CD4-positive, CD25-positive, alpha-beta regulatory T cell (primary cell): ENCODE measurements at places on chromosomes 12 and 14. TPM values are rescaled to one million over a fixed set of nuclear protein-coding genes. Genes with fewer than 3 reads are reported as not detected.
A peak's percentile ranks its signal among the peaks of the same experiment; 100 is the strongest.

- DNase-seq, result no peak
Observed at GRCh38 chr12:116687888-116688287, 50.0 kb downstream of the SPRING1 start.

Gene SPTB
- 0.91 TPM for total RNA-seq

DNA sequence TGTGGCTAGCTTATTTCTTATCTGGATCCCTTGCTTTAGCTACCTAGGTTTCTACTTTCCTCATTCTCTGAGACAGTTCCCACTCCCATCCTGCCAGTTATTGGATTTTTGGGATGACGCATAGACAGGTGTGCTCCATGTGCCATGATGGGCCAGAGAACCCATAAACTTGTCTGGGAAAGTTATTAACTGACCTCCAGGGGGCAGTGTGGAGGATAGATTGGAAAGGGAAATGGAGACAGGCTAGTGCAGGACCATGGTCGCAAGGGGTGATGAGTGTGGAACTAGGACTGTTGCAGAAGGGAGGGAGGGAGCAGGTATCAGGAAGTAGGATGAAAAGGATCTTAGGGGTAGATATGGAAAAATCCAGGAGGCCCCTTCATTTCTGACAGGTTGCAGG is 80.3 kb downstream of the ESRRB start:
- DNase-seq, result peak; percentile 43

Gene SERPINA10
- total RNA-seq, result not detected

Gene AMDHD1
- 0.67 TPM for total RNA-seq

DNA sequence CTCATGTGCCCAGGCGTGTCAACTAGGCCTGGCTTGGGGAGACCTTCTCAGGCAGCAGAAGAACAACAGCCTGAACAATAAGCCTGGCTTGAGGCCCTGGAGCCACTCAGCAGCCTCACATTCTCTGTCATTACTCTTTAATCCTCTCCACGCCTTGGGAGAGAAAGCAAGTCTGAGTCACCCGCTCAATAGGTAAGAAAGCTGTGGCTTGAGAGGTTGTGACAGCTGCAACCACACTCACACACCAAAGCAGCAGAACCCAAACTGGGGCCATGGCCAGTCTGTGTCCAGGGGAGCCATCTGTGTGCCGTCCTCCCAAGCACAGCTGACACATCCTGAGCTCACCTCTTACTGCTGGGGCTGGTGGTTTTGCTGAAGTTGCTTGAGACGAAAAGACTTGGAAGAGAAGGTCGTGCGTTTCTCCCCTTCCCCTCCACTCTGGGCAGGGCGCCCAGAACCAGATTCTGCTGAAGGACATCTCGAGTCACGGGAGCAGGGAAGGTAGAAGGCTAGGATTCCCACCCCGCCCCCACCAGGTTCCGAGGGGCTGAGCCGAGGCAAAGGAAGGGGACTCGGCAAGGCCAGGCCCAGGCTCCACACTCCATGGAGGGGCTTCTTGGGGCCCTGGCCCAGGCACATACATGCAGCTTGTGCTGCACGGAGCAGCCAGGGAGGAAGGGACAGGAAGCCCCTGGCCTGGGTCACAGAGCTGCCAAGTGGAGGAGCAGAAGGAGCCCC is 5.5 kb downstream of the TMEM63C start:
- no peak for DNase-seq

DNA sequence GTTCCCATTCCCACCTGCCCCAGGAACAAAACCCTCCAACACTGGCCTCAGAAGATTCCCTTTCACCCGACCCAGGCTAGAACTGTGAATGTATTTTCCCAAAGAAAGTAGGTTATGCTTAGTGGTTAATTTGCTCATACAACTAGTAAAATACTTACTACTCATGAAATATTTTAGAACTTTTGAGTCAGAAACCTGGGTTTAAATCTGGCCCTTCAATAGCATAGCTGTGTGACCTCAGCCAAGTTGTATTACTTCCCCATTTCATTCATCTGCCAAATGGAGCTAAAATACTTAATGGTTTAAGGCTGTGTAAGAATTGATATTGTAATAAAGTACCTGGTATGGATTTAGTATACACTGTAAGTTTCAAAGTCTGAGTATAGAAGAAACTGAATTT is 69.1 kb upstream of the DNM1L start:
- DNase-seq, result no peak

- no peak for DNase-seq
Observed at GRCh38 chr14:105171004-105171673, 2.6 kb upstream of the JAG2 start.

Gene ASIC1
- 2.1 TPM for total RNA-seq

- no peak for DNase-seq
Observed at GRCh38 chr12:114901316-114901715, 217.3 kb upstream of the TBX3 start.

GRCh38 chr12:7369274-7369729 is 65.4 kb downstream of the ACSM4 start:
- DNase-seq, result no peak

Gene RDH16
- 0.79 TPM for total RNA-seq

- no peak for DNase-seq
Observed at GRCh38 chr12:91380631-91381030, 198.0 kb upstream of the DCN start.

- no peak for DNase-seq
Observed at GRCh38 chr14:51028851-51029754, 65.8 kb downstream of the TRIM9 start.

Gene MFAP5
- not detected for total RNA-seq

DNA sequence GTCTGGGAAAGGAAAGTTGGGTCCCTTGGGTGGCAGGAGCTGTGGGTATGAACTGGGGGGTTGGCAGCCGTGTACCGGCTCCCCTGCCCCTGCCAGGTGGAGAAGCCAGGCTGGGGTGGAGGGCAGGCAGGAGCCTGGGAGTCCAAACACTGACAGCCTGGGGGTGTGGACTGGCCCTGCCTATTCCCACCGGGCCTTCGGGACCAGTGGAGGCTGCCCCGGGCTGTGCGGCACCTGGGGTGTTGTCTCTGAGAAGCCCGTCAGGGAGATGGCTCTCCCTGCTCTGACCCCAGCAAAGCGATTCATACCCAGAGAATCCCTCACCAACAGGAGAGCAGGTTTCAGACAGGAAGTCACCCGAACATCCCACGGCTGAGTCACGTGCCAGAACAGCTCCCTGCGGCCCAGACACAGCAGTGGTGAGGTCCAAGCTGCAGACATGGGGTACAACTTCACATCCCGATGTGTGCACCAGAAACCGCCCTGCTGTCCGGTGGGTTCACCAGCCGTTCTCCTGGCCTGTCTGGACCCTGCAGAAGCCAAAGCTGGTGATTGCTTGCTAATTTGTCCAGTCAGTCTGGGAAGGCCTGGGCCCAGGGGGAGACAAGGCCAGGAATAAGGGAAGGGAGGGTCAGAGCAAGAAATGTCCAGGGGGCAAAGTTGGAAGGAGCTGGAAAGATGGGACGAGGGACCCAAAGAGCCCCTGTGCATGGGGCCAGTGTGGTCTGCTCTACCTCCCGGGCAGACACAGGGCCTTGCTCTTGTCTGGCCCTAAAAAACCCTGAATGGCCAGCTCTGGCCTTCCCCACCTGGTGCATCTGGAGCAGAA is 2.1 kb upstream of the GPR132 start:
- peak; percentile 55 for DNase-seq

DNA sequence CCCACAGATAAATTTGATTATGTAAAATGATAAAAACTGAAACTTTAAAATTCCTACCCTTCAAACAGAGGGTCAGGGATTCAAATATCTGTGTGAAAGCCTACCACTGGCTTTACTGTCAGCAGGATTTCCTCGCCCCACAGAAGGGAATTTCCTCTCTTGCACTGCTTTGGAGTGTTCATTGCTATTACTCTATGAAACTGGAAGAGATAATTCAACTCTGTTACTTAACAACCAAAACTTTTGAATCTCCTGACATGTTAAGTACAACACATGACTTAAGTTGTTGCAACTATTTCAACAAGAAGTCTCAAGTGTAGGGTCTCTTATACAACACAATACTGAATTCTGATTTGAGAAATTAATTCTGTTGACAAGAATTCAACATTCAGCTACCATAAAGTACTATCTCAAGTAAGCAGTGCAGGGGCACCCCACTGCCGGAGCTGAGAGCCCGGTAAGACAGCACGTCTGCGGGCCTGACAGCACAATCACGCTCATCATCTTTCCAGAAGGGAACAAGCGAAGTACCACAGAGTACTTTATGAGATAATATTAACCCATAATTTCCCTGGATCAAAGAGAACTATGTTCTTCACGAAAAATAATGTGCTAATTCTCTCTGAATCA is 22.9 kb downstream of the DICER1 start:
- no peak for DNase-seq

GRCh38 chr14:105952826-105953225 is 426.4 kb downstream of the TMEM121 start:
- no peak for DNase-seq

Gene OAS2
- total RNA-seq, result 82.2 TPM

Gene IL26
- total RNA-seq, result not detected

Gene TBX5
- total RNA-seq, result not detected

DNA sequence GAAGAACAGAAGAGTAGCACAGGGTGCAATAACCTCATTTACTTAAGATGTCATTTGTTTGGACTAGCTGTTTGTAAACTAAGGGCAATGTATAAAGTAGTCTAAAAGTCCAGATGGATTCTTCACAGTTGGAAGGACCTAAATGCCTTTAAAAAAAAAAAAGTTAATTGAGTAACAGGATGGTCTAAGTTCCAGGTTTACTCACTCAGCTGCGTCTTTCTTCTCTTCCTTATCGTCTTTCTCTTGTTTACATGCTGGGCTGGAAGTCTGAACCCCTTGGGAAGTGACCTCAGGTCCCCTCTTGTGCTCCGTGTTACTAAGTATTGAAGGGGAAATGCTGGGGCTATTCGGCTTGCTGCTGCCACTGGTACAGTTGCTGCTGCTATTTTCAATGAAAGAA is 82.5 kb downstream of the SH2B3 start:
- no peak for DNase-seq

DNA sequence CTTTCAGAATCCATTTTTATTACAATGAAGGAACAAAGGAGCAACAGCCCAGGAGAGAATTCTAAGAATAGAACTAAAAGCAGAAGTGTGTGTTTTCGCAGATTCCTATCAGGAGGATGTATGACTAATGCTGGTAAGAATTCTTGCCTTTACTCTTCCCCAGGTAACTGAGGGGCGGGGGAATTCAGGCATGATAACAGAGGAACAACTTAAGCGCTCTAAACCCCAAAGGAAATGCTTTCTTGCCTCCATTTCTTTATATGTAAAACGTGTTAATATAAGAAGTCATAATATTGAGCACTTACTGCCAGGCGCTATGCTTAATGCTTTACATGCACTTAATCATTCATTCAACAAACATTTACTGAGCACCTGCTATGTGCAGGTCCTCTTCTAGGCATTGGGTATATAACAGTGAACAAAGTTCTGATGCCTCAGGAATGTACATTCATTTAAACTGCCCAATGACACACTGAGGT is 4.5 kb downstream of the HCAR1 start:
- no peak for DNase-seq

Gene TEAD4
- not detected for total RNA-seq

DNA sequence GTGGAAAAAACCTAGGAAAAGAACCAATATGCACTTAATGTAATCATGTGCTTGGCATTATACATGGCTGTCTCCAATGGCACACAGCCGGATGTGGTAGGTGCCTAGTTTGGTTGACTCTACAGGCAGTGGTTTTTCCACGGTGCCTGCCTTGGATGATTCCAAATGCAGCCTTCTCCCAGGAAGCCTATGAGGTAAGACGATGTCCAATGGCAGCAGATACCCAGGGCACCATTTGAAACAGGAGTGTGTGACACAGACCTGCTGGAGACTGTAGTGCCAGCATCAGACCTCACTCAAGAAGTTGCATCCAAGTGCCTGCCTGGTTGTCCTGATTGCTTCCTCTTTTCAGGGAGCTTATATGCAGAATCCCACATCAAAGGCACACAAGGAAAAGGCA is 88.0 kb upstream of the VASH1 start:
- DNase-seq, result no peak

GRCh38 chr14:62691647-62692489 is 353.4 kb downstream of the KCNH5 start:
- no peak for DNase-seq

DNA sequence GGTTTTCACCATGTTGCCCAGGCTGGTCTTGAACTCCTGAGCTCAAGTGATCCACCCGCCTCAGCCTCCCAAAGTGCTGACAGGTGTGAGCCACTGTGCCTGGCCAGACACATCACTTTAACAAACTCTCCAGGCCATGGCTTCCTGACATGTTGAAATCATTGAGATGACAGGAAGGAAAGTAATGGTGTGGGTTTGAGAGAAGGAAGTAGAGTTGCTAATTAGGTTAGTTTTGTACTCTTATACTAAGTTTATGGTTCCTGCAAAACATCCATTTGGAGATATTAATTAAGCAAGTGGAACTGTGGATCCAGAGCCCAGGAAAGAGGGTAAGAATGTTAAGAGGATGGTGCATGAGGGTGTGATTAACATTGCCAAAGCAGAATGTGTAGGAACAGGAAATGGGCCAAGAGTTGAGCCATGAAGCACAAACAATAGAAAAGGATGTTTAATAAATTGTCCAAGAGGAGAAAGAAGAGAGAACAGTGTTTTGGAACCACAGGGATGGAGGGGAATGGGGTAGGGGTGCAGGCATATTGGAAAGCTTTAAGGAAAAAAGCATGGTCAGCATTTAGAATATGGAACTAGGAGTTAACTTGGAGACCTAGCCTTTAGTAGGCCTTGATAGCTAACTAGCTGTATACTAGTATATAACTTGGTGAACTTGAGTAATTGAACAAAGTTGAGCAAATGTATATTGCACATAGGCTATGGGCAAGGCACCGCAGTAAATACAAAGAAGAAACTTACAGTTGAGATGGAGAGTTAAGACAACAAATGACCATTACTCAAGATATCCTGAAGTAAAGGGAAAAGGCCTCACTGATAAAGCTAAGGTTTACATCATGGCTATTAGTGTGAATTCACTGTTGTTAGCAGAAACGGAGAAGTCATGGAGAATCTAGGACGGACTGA is 91.3 kb upstream of the DNM1L start:
- peak; percentile 41 for DNase-seq

- no peak for DNase-seq
Observed at GRCh38 chr14:99250636-99251208, 21.3 kb downstream of the BCL11B start.

GRCh38 chr12:107287436-107288413 is 194.4 kb upstream of the CRY1 start:
- peak; percentile 73 for DNase-seq

GRCh38 chr14:91716999-91717398 is 14.9 kb downstream of the CATSPERB start:
- no peak for DNase-seq

- DNase-seq, result no peak
Observed at GRCh38 chr14:53450871-53451270, 297.7 kb upstream of the DDHD1 start.

DNA sequence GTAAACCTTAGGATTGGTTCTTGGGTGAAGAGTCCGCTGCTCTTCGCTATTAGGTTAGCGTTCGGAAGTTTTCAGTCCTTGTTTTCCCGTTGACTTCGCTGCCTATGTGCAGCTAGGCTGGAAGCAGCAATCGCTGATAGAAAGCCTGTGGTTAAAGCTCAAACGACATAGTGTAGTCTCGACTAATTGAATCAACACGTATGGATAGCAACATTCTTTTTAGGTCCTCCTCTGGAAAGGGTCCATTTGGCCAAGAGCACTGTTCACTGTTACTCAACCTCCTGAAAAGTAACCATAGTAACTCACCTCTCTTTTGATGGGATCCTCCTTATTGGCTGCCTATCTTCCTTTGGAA is 355.5 kb downstream of the SNAPC1 start:
- DNase-seq, result no peak
